ENCODE measurements at places on chromosomes 1 and 21. TPM values are rescaled to one million over a fixed set of nuclear protein-coding genes. Genes with fewer than 3 reads are reported as not detected.

VWA5B1 gene
- total RNA-seq = not detected

C2CD4D gene
- 0.17 TPM for total RNA-seq

TEX38 gene
- total RNA-seq = 0.47 TPM

CLDN19 gene
- total RNA-seq = not detected

NR1I3 gene
- total RNA-seq = not detected

CD164L2 gene
- total RNA-seq = 11.6 TPM

BCAN gene
- total RNA-seq = not detected

AKT3 gene
- 0.49 TPM for total RNA-seq

CD52 gene
- 2.0 TPM for total RNA-seq

SPATA46 gene
- not detected for total RNA-seq

ELAPOR1 gene
- 0.57 TPM for total RNA-seq
